ENCODE measurements at places on chromosomes 7 and 10.

DNA sequence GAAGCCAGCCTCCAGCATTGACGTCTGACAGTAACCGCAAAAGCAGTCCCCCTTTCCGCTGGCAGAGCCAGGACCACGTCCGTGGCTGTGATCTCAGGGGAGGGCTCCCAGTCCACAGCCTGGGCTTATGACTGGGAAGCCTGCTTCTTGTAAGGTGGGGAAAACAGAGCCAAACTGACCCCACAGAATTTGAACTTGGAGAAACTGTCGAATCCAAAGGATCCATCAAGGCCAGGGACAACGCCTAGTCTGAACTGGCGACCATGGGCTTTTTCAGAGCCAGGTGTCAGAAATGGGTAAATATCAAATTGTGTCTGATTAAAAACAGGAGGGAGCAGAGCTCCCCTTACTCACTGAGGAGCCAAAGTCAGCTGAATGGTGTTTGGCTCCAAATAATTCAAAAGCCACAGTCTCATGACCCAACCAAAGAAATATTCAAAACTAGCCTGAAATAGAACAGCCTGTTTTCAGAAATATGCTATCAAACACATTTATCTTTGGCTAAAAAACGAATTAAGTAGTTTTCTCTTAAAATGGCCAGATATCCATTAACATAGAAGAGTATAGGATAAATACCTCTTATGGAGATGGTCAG, 751.4 kb upstream of the GALNT17 start:
- no peaks in the 10 kb centered on the region for H3K4me1 ChIP-seq
- no peak for DNase-seq
- no peaks in the 10 kb centered on the region for H3K27me3 ChIP-seq
- H3K36me3 ChIP-seq: no peaks in the 10 kb centered on the region
- no peak overlapping the region for H3K27ac ChIP-seq

DNA sequence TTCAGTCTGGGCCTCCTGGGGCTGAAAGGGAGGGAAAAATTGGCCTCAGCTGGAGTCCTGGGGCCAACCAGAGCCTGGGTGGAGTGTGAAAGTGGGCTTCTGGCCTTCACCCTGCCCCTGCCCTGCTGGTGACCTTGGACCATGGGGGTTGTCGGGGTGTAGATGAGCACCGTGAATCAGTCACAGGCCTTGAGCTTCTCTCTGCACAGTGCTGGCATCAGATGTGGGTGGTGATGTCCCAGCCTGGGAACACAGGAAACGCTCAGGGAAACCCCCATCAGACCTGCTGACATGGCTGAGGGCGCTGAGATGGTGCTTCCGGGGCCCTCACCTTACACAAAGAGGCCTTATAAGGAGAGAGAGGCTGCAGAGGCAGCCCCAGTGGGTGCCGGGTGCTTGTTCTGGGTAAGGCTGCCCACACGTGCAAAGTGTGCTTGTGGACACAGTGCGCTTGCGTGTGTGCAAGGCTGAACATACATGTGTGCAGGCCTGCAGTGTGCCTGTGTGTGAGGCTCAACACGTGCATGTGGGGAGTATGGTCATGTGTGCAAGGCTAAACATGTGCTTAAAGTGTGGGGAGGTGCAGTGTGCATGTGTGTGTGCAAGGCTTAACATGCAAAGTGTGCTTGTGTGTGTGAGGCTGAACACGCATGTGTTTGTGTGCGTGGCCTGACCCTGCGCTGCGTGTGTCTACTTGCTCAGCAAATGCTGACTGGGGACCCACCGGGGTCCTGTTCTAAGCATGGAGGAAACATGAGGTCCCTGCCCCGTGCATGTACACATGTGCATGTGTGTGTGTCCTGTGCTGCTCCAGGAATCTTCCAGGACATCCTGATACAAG, 6.5 kb downstream of the ARPC1B start:
- peaks cover 63% of the 10 kb centered on the region for H3K36me3 ChIP-seq
- H3K4me1 ChIP-seq: peaks cover 69% of the 10 kb centered on the region
- H3K27ac ChIP-seq: peak overlapping the region; percentile 97
- DNase-seq: peak; percentile 93
- no peaks in the 10 kb centered on the region for H3K27me3 ChIP-seq
- H3K4me3 ChIP-seq: peak overlapping the region; percentile 77

GRCh38 chr10:83682414-83682813, 456.9 kb upstream of the GHITM start:
- H3K27me3 ChIP-seq: peaks cover 2% of the 10 kb centered on the region
- DNase-seq: no peak
- H3K36me3 ChIP-seq: no peaks in the 10 kb centered on the region
- H3K27ac ChIP-seq: no peak overlapping the region
- peaks cover 36% of the 10 kb centered on the region for H3K4me1 ChIP-seq

DNA sequence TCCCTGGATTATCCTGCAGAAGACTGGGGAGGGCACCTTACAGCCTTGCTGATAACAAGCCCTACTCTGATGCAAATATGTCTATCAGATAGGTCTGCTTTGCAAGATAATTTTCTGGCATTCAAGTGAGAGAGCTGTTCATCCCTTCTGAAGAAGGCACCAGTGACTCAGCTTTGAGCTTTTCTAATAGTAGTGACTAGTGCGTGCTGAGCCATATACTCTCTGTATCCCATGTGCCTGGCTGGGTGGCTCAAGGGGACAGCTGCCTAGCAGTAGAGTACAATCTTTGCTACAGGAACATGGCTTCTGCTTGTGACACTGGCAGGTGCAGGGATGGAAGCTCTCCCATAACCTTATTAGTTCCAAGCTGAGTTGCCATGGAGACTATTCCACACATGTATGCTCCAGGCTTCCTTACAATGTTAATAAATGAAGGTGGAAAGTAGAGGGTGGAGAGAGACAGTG, 35.0 kb upstream of the ABCB4 start:
- H3K27ac ChIP-seq: no peak overlapping the region
- peaks cover 9% of the 10 kb centered on the region for H3K4me1 ChIP-seq
- no peaks in the 10 kb centered on the region for H3K36me3 ChIP-seq
- H3K4me3 ChIP-seq: no peak overlapping the region

DNA sequence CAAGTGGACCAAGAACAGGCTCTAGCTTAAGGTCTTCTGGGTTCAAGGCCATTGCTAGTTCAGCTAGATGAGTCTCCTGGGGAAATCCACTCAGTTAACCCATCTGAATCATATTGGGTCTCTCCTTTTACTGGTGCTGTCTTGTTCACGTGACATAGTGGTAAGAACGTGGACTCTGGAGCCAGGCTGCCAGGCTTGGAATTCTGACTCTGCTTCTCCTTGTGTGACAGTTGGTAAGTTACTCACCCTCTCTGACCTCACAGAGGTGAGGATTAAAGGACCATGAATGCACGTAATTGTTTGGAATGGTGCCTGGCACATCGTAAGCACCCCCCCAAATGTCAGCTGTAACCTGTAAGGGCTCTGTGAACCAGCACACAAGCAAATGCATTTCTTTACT, 9.7 kb upstream of the CALU start:
- H3K4me1 ChIP-seq: no peaks in the 10 kb centered on the region
- peaks cover 27% of the 10 kb centered on the region for H3K27me3 ChIP-seq

- H3K4me3 ChIP-seq: no peak overlapping the region
- H3K36me3 ChIP-seq: no peaks in the 10 kb centered on the region
- no peaks in the 10 kb centered on the region for H3K27me3 ChIP-seq
- no peak for DNase-seq
These were observed 49.7 kb downstream of the PPP1R9A start for GRCh38 chr7:94957061-94957460.

DNA sequence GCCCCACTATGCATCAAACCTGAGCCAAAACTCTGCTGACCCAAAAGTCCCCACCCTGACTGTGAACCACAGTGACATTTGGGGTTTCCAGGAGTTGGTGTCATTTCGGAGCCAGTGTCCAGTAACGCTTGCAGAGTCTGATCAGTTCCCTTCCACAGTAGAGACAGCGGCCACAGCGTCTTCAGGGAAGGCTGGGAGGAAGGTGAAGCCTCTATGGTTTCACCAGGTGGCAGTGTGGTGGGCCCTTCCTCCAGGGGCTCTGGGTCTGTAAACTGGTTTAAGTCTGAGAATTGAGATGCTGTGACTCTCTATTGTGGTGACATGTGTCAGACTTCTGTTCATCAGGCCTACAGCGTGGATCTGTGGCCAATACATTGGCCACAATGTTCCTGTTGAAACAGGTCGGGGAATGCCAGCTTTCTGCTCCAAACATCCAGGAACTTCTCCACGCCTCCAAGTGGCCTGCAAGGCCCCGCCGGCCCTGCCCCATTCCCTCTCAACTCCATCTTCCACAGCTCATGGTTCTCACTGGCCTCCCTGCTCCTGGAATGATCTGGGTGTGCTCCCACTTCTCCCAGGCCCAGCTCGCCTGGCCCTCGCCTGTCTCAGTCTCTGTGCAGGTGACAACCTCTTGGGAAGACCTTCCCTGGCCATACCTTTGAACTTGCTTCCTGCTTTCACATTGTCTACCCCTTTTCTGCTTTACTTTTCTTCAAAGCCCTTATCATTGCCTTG, 124.5 kb upstream of the FAM20C start:
- H3K4me1 ChIP-seq: no peaks in the 10 kb centered on the region
- no peak overlapping the region for H3K4me3 ChIP-seq
- no peak overlapping the region for H3K27ac ChIP-seq
- DNase-seq: no peak
- no peaks in the 10 kb centered on the region for H3K36me3 ChIP-seq

- peaks cover 27% of the 10 kb centered on the region for H3K27me3 ChIP-seq
- H3K4me1 ChIP-seq: peaks cover 4% of the 10 kb centered on the region
- H3K36me3 ChIP-seq: no peaks in the 10 kb centered on the region
- H3K27ac ChIP-seq: no peak overlapping the region
- DNase-seq: peak; percentile 21
These were observed 74.9 kb downstream of the BEND7 start for GRCh38 chr10:13453896-13454295.

- H3K27me3 ChIP-seq: peaks cover 2% of the 10 kb centered on the region
- no peaks in the 10 kb centered on the region for H3K36me3 ChIP-seq
- no peak for DNase-seq
- no peak overlapping the region for H3K4me3 ChIP-seq
- H3K4me1 ChIP-seq: no peaks in the 10 kb centered on the region
These were observed 90.7 kb upstream of the TMEM26 start for GRCh38 chr10:61543831-61544230.

DNA sequence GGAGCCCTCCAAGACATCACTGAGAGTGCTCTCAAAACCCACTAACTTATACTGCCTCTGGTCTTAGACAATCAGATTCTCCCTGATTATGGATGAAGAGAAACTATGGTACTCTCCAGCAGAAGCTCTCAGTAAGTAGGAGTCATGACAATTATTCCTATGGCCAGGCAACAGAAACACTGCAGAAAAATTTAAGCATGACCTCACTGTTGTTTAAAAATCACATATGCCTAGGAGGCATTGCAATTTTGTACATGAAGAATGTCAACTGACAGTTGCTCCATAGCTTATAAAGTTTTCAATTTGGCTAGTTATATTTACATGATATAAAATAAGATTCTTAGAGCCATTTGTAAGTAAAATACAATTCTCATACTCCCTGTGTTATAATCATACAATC, 105.9 kb upstream of the LSM8 start:
- H3K4me3 ChIP-seq: no peak overlapping the region
- no peaks in the 10 kb centered on the region for H3K36me3 ChIP-seq
- DNase-seq: no peak
- no peak overlapping the region for H3K27ac ChIP-seq
- H3K4me1 ChIP-seq: peaks cover 6% of the 10 kb centered on the region

DNA sequence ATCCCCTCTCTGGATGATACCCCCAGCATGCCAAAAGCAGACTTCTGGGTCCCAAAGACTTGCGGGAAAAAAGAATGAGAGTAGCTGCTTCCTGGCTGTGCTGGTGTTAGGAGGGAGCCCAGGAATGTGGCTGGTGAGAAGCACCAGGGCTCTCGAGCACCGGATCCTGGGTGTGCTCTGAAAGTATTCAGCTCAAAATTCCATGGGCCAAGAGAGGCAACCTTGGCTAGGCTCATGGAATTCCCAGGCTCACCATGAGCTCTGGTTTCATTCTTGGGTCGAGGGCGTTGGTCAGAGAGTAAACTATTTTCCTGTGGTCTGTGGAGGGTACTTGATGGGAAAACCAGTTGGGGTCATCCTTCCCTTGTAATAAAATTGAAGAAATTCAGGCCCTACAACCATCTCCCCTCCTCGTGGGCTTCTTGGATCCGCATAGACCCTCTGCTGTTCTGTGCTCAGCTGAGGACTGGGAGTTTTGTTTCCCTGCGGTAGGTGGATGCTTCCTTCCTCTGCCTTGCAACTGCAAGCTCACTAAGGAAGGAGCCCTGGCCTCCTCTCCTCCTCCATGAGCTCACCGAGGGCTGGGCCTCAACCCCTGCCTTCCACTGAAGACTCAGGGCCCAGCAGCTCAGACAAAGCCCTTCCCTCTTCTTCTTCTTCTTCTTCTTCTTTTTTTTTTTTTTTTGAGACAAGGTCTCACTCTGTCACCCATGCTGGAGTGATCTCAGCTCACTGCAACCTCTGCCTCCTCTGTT, 34.5 kb upstream of the AQP1 start:
- H3K4me1 ChIP-seq: peaks cover 2% of the 10 kb centered on the region
- no peak for DNase-seq
- H3K27me3 ChIP-seq: no peaks in the 10 kb centered on the region
- H3K36me3 ChIP-seq: no peaks in the 10 kb centered on the region
- H3K4me3 ChIP-seq: no peak overlapping the region
- H3K27ac ChIP-seq: no peak overlapping the region

DNA sequence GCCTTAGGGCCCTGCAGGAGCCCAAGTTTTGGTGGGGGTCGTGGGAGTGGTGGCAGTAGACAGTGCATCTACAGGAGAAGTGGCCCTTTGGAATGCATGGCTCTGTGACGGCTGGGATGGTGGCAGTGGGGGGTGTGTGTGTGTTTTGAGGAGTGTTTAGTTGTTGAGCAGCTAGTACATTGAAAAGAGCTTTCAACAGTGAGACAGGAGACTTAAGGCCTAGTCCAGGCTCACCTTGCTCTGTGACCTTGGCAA, 27.1 kb downstream of the ZNF775 start:
- DNase-seq: peak; percentile 30
- peak overlapping the region; percentile 86 for H3K4me3 ChIP-seq
- H3K27ac ChIP-seq: peak overlapping the region; percentile 84
- peaks cover 39% of the 10 kb centered on the region for H3K4me1 ChIP-seq
- no peaks in the 10 kb centered on the region for H3K27me3 ChIP-seq
- H3K36me3 ChIP-seq: peaks cover 24% of the 10 kb centered on the region

GRCh38 chr7:711922-712380, 14.5 kb upstream of the DNAAF5 start:
- H3K27ac ChIP-seq: no peak overlapping the region
- H3K4me3 ChIP-seq: no peak overlapping the region
- DNase-seq: no peak
- peaks cover 7% of the 10 kb centered on the region for H3K4me1 ChIP-seq
- H3K36me3 ChIP-seq: peaks cover 3% of the 10 kb centered on the region

DNA sequence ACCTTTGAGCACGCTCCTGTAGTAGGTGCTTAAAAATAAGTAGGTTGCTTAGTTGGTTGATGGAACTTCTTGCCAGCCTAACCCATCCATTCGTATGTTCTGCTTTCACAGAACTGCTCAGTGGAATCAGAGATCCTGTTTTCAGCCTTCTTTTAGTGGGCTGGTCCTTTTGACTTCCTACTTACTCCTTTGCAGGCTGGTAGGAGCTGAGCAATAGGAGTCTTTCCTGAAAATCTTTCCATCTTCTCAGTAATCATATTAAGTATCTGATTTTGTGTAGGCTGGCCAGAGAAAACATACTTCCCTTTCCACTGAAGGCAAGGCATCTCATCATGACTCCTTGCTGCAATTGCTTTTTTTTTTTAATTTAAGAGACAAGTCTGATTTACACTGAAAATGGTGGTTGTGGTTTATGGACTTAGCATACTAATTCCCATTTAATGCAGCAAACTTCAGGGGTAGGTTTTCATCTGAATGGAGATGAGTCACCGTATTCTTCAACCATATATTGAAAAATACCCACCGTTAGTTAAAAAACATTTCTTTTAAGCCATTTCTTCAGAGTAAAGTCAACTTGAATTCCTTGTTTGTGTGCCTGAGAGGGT, 208.0 kb downstream of the ZNF365 start:
- no peak overlapping the region for H3K4me3 ChIP-seq
- no peaks in the 10 kb centered on the region for H3K36me3 ChIP-seq
- no peak for DNase-seq
- H3K27ac ChIP-seq: no peak overlapping the region
- H3K4me1 ChIP-seq: no peaks in the 10 kb centered on the region

Data from activated CD4-positive, alpha-beta memory T cell treated with anti-CD3 and anti-CD28 coated beads, Interleukin-2, amount 10 ng/mL, durations not matched to agents 7 days and 5 days (primary cell).